ENCODE measurements at places on chromosomes 2 and 18. TPM values are rescaled to one million over a fixed set of nuclear protein-coding genes. Genes with fewer than 3 reads are reported as not detected.

The MLPH gene
- total RNA-seq: 253 TPM

The STARD6 gene
- total RNA-seq: not detected

The CKAP2L gene
- 14.2 TPM for total RNA-seq

The SERPINB11 gene
- total RNA-seq: not detected

All from A549 treated with RU486 at 1 μM for 4 hours (cell line).